ENCODE measurements at places on chromosomes 2 and 18.

DNA sequence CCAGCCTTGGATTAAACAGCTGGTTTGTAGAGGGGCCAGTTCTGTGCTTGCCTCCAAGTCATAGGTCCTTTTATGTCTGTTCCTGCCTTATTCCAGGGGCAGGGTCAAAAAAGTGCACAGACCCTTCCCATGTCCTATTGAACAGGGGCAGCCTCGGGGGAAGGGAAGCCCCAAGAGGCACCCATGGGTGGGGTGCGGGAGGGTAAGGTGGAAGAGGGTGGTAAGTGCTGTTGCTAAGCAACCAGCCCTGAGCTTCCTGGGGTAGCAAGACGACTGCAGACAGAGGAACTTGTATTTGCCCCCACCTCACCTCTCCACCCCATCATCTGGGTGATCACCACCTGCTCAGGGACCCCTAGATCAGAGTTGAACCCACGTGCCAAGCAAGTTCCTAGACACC, 7.7 kb downstream of the DNMT3A start:
- no peak for DNase-seq

DNA sequence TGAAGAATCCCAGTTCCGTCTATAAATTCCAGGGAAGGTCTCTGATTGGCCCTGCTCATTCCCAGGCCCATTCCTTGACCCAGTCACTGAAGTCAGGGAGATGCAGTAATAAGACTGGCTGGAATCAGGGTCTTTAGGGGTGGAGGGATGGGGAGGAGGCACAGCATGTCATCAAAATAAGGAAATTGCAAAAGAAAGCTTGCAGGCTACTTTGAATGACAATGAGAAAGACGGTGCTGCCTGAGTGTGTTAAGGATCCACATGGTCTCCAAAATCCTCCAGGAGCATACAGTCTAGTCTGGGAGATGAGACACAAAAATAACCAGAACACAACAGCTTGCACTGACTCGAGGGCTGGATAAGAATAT, 2.0 kb upstream of the DES start:
- no peak for DNase-seq

DNA sequence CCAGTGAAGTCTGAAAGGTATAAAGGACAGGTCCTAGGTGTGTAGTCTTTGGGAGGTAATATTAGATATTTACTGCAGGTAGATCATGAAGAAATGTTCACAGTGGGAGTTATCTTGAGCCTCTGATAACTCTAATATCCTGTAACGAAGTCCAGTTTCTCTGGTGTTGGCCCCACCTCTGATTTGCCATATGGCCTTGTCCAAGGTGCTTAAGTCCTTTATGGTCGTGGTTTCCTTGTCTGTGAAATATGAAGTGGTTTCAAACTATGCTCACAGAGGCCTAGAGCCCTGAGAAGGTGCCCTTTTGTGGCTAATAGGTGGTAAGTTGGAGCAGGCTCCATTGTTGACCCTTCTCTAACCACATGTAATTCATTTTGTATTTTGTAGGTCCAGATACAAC, 190.7 kb downstream of the ICOS start:
- no peak for DNase-seq

- no peak for DNase-seq
Observed at GRCh38 chr2:127121776-127122176, 14.8 kb upstream of the BIN1 start.

DNA sequence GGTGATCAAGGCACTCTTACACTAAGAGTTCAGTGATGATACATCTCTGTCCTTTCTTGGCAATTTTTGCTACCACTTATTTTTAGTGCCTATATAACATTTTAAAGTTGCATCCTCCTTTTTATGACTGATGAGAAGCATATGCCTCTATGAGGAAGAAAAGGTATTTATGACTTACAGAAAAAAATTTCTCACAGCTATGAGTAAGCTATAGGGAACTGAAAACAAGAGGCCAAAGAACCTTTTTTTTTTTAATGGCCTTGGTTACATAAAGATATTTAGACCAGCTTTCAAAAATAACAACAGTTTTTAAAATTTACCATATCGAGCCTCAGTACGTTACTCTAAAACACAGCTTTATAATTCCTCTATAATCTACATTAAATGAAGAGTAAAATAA, 21.3 kb downstream of the MBD5 start:
- DNase-seq: no peak

All from stimulated activated CD8-positive, alpha-beta memory T cell treated with anti-CD3 and anti-CD28 coated beads, Interleukin-7, amount 100 ng/mL, for 48 hours (primary cell).